ENCODE measurements at places on chromosomes 7 and 10. TPM values are rescaled to one million over a fixed set of nuclear protein-coding genes. Genes with fewer than 3 reads are reported as not detected.

The GNAI1 gene
- 101 TPM for total RNA-seq

- no peak for DNase-seq
These were observed 367.3 kb downstream of the CXCL12 start for GRCh38 chr10:44017483-44018145.

The SFTPA1 gene
- not detected for total RNA-seq

The SLC39A12 gene
- not detected for total RNA-seq

DNA sequence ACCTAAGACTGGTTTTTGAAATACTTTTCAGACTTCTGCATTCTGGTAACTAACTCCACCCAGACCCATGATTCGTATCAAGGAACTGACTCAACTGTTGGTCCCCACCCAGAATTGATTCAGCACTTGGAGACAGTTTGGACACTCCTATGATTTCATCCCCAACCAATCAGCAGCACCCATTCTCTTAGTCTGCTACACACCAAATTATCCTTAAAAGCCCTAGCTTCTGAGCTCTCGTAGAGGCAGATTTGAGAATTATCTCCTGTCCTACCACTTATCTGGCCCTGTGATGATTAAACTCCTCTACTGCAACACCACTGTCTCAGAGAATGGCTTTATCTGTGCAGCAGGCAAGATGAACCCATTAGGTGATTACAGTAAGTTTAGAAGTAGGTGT, 7.7 kb upstream of the GSTO1 start:
- DNase-seq: no peak

GRCh38 chr10:47047577-47048525, 136.6 kb downstream of the PTPN20 start:
- DNase-seq: peak; percentile 25

DNA sequence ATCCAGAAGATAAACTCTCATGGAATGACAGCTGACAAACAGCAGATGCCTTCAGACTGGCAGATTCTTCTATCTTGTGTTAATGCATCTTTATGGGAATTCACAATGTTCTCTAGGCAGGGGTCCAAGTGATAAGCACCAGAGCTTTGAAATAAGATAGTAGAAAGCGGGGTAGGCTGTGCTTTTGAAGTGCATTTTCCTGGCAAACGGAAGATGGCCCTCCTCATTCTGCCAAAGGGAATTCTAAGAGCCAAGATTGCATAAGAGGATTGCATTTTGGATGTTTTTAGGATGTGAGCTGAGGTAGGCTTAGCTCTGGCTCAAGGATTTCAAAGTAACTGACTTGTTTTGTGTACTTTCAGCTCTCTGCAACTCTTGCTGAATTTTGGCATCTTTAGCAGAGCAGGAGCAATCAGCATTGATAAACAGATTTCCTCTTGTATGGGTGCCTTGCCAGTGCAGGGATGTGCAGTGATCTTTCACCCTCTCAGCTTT, 298.5 kb upstream of the KLF6 start:
- no peak for DNase-seq

The SLC26A5 gene
- not detected for total RNA-seq
